ENCODE measurements at places on chromosomes 6 and 20. TPM values are rescaled to one million over a fixed set of nuclear protein-coding genes. Genes with fewer than 3 reads are reported as not detected.

Gene HSPA1A
- 56.1 TPM for total RNA-seq

Gene SIRPB1
- 2.1 TPM for total RNA-seq

Gene FAXC
- total RNA-seq, result 0.16 TPM

Gene CTNNBL1
- 72.6 TPM for total RNA-seq
